ENCODE measurements at places on chromosomes 3 and 15. TPM values are rescaled to one million over a fixed set of nuclear protein-coding genes. Genes with fewer than 3 reads are reported as not detected.

The NRG4 gene
- total RNA-seq, result not detected

The GHRL gene
- total RNA-seq, result not detected

The TMEM212 gene
- total RNA-seq, result not detected

The UROC1 gene
- total RNA-seq, result not detected

The OR5K2 gene
- not detected for total RNA-seq

The FBXO40 gene
- not detected for total RNA-seq

The FAM81A gene
- total RNA-seq, result 2.6 TPM

The DOCK3 gene
- total RNA-seq, result 0.36 TPM

The PROS1 gene
- 109 TPM for total RNA-seq

The MASP1 gene
- 19.2 TPM for total RNA-seq
